ENCODE measurements at places on chromosomes 5 and 9. TPM values are rescaled to one million over a fixed set of nuclear protein-coding genes. Genes with fewer than 3 reads are reported as not detected.

- DNase-seq: no peak
Measured at GRCh38 chr5:159393854-159394274, 63.6 kb upstream of the IL12B start.

PCDHA5 gene
- total RNA-seq: 0.10 TPM

- no peak for DNase-seq
Measured at GRCh38 chr9:127776195-127776923, 2.1 kb downstream of the SH2D3C start.

NAIP gene
- total RNA-seq: 51.4 TPM

All from mesenteric fat pad (tissue), 1 donor.